Type B pancreatic cell (in vitro differentiated cells): ENCODE measurements at places on chromosomes 5 and 9. TPM values are rescaled to one million over a fixed set of nuclear protein-coding genes. Genes with fewer than 3 reads are reported as not detected.

TEX48 gene
- total RNA-seq: not detected in 2 replicates

SPINK13 gene
- total RNA-seq: not detected in 2 replicates

ABCA1 gene
- 16.2 and 20.8 TPM in 2 replicates for total RNA-seq

DNA sequence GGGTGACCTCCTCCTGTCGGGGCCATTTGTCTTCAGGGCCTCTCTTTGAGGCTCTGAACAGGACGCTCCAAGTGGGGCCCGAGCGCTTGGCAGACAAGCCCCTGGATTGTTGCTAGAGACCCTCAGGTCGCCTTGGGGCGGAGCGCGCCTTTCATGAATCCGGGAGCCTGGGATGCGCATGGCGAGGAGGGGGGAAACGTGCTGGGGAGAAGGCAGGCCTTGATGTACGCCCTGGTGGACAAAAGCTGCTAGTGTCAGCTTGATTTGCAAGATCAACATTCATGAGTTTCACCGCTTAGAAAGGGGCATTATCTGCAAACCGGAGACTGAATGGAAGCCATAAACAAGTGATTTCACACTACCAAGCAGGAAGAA lies 226.3 kb downstream of the SMARCA2 start:
- DNase-seq: peak; percentile 82

DNA sequence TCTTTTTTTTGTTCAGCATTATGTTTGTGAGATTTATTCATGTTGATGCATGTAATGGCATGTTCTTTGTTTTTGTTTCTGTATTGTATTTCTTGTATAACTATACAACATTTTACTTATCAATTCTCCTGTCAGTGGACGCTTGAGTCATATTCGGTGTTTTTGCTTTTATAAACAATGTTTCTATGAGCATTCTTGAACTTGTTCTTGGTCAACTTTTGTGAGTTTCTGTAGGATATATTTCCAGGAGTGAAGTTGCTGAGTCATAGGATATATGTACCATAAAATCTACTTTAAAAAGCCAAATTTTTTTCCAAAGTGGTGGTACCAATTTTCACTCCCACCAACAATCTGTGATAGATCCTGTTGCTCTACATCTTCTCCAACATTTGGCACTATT lies 104.8 kb downstream of the VCAN start:
- no peak for DNase-seq

DNA sequence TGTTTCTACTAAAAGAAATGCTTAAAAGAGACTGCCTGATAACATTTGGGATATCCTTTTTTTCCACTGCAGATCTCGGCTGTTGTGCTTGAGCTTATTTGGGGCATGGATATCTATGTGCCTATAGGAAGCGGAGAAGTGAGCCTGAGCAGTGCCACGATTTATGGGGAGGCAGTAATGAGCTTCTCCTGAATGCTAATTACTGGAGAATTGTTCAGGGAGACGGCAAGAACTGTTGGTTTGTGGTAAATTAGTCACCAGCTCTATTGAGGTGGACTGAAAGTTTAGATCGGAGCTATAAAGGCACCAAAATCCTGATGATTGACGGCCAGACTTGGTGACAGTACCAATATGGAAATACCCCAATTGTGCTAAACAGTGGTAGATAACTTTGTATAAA lies 186.5 kb downstream of the ARHGEF28 start:
- no peak for DNase-seq
